Stimulated activated CD8-positive, alpha-beta memory T cell treated with anti-CD3 and anti-CD28 coated beads, Interleukin-4, amount 100 ng/mL, for 24 hours (primary cell): ENCODE measurements at places on chromosomes 5 and 9.

- no peak for DNase-seq
Measured at GRCh38 chr5:159001247-159001646, 98.5 kb downstream of the EBF1 start.

GRCh38 chr9:79917421-79917820 is 345.7 kb downstream of the TLE4 start:
- no peak for DNase-seq

DNA sequence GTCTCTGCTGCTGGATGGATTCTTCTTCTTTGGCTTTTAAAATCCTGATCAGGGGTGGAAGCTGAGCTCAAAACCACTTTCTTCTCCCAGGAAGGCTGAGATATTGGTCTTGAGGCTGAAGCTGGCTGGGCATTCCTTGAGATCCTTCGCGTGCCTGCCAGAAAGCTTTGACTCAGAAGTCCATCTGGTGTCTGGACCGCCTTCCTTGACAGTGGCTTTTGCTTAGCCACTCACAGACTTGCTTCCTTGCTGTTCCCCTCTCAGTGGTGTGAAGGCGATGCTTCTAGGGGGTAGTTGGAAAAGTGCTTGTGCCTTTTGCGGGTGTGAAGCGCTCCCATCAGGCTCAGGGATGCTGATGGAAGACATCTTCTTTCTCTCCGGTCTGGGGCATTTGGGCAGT is 45.9 kb downstream of the RGS3 start:
- DNase-seq: no peak

DNA sequence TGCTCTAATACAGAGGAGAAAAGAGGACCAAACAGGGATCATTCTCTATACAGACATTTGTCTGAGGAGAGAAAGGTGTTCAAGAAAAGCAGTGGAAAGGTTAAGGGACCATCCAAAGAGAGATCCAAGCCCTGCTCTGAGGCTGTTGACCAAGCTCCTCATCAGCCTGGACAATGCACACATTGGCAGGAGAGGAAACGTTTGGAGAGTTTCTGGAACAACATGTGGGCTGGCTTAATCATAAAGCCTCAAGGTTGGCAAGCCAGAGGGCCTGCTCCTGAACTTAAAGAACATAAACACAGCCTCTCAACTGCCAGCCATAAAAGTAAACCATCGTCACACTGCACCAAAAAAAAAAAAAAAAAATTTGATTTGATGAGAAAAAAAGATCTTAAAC is 184.4 kb upstream of the SLC12A2 start:
- no peak for DNase-seq

DNA sequence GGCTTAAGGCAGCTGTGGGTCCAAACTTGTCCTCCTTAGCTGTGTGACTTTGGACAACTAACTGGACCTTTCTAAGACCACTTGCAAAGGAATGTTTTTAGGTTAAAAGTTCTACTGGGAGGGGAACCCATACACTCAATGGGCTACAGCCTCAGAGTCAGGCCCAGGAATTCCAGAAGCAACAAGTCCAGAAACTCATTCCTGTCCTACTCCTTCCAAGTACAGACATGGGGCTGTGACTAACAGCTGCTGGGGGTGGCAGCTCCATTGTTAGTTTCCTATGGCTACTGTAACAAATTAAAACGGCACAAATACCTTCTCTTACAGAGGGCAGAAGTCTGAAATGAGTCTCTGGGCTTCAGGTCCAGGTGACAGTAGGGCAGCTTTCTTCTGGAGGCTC is 12.4 kb upstream of the AKNA start:
- no peak for DNase-seq

GRCh38 chr5:89313044-89313443 is 430.1 kb upstream of the MEF2C start:
- no peak for DNase-seq

DNA sequence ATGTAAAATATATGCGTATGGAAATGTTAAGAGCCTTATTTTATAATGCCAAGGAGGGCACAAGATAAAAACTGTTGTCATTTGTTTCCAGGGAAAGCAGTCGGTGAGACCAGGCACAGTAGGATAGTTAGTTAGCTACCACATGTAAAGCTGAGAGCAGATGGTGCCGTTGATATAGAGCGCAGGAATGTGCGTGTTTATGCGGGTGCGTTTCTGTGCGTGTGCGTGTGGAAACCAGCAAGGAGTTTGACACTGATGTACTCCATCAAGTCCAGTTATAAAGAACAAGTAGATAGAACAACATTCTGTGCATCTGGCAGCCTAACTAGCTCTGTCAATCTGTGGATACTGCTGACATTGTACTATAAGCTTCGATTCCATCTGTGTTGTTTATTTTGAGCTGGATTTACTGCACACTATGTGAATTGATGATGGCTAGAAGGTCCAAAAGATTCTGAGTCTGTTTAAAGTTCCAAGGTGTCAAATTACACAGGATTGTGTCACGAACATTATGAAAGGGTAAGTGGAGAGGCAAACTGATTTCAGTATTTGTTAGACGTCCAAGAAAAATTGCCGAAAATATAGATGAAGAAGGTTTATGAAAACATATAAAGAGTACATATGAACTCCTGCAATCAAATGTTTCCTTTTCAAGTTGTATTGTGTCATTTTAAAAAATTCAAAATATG is 494.9 kb upstream of the MEF2C start:
- DNase-seq: no peak

DNA sequence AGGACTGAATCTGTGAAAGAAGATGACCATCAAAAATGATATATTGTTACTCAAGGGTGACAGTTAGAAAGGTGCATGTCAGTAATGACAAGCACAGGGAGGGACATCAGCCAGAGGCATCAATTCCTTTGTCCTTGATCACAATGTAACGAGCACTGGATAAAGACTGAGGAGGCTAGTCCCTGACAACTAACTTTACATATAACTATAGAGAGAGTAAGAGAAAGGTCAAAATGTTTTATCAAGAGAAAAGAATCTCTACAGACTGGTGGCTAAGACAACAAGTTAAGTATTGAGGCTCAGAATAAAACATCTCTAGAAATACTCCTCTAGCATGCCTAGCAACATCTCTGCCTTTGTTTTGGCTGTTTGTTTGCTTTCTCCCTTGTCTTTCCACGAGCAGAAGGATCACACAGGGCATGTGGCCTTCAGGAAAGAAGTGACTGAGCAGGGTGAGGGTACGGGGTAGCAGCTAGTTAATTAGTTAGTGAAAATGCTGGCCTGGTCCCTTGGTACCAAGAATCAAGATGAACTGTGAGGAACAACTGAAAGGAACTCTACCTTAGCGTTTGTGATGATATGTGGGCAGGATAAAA is 724.1 kb upstream of the MEF2C start:
- no peak for DNase-seq
